Cortex of kidney (tissue), 1 donor: ENCODE measurements at places on chromosomes 6 and 20.

DNA sequence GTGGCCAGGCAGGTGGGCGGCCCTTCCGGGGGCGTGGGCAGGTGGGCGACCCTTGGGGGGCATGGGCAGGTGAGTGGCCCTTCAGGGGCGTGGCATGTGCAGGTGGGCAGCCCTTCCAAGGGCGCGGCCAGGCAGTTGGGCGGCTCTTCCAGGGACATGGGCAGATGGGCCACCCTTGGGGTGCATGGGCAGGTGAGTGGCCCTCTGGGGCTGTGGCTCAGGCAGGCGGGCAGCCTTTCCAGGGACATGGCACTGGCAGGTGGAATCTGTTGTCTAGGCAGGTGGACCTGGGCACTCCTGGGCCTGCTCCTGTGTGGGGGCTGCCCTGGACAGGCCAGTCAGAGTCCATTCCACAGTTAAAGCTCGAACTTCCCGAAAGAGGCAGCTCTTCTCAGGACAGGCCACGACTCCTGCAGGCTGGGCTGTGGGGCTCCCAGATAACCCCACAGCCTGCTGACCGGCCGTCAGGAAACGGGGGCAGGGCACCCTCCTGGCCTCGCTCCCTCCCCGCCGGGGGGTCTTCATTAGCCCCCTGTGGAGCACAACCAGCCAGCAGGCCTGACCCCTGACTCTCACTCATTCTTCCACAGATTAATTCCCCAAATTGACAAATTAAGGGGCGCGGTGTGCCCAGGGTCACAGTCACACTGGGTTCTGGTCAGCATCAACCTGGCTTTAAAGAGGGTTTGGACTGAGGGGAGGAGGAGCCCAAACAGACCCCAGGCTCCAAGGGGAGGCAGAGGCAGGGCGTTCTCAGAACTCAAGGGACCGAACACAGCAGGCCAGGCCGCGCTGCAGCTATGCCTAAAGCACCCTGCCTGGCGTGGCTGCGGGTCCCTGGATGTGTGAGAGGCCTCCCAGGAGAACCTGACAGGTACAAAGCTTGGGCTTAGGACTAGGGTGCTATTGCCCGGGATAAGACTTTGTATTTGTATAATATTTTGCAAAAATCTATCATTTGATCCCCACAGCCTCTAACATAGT is 130.0 kb downstream of the DLL1 start:
- DNase-seq = no peak

DNA sequence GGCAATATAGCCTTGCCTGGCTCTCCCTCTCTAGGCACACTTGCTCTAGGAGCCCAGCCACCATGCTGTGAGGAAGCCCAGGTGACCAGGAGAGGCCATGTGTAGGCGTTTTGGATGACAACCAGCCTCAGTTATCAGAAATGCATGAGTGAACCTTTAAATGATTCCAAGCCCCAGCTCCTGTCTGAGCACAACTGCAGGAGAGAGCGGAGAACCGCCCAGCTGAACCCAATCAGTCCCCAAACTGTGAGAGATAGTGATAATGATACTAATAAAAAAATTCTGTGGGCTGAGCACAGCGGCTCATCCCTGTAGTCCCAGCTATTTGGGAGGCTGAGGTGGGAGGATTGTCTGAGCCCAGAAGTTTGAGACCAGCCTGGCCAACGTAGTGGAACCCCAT is 83.8 kb upstream of the TOX2 start:
- no peak for DNase-seq

GRCh38 chr6:168232062-168232461 is 87.5 kb downstream of the DACT2 start:
- no peak for DNase-seq

DNA sequence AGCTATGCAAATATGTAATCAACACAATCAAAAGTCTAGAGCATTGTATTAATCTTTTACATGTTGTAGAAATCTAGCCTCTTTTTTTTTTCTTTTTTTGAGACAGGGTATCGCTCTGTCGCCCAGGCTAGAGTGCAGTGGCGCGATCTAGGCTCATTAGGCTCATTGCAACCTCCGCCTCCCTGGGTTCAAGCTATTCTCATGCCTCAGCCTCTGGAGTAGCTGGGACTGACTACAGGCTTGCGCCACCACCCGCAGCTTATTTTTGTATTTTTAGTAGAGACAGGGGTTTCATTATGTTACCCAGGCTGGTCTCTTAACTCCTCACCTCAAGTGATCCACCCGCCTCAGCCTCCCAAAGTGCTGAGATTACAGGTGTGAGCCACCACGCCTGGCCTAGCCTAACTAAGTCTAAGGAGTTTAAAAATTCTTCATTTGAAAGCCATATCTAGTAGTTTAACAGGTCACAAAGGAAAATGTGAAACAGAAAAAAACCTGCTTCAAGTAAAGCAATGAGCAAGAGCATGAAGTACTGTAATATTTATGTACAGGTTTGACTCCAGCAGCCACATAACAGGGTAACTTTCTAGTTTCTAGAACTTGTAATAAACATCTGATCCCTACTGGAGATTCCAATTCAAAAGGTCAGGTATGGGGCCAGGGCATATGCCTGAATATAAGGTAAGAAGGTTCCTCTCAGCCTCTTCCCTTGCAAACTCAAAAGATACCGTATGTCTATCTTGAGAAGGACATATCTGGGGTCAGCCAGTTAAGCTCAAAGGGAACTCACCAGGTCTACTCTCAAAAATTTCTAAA is 4.4 kb downstream of the CPNE1 start:
- no peak for DNase-seq

DNA sequence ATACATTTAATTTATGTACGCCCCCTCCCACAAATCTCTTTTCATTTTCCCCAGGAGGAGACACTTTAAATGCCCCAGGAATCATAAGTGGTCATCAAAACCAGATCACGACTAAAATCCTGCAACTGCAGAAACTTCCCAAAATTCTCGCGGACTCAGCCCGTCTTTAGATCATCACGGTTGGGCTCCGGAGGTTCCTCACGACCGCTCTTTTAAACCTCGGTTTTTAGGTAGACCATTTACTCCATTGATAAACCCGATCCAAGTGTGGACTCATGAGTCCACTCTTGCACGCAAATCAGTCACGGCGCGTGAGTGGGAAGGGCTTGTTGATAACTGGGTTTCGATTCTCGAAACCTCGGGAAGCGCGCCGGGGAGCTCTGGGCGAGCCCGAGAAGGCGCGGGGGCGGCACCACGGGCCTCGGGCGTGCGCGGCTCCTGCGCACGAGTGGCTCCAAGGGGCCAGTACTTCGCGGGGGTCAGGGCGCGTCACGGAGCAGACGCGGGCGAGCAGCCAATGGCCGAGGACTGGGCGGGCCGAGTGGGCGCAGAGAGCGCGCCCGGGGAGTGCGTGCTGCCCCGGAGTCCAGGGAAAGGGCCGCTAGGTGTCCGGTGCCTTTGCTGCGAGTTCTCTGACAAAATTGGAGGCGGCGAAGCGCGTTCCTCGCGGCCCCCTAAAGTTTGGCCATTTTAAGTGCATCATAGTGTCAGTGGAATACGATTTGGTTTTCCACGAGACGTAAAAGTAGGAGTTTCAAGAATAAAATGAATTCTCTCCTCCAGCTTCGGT is 635 bp upstream of the TENT5A start:
- peak; percentile 76 for DNase-seq

DNA sequence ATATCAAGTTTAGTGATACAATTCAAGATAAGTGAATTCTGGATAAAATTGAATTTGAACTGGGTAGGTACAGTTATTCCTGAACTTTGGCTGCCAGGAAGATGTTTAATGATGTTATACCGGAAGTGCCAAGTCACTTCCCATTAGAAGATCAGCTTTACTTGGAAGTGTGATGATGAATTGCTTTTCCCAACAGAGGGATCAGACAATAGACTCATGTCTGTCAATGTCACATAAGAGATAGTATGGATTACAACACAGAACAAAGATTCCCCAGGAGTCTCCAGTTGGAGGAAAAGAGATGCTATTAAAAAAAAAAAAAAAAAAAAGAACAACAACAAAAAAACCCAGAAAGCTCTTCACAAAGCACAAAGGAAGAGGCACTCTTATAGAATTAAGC is 497.9 kb upstream of the EPHA7 start:
- DNase-seq = no peak

- no peak for DNase-seq
Observed at GRCh38 chr20:32556312-32557184, 28.6 kb downstream of the NOL4L start.

DNA sequence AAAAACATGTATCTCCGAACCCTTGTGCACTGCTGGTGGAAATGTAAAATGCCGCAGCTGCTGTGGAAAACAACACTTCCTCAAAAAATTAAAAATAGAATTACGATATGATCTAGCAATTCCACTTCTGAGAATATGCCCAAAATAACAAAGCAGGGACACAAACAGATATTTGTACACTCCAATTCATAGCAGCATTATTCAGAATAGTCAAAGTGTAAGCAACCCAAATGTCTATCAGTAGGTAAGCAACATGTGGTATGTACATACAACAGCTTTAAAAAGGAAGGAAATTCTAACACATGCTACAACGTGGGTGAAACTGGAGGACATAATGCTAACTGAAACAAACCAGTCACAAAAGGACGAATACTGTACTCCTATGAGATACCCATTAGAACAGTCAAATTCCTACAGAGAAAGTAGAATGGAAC is 5.7 kb upstream of the RAB5IF start:
- no peak for DNase-seq

GRCh38 chr6:17998442-17998841 is 11.0 kb upstream of the KIF13A start:
- no peak for DNase-seq

DNA sequence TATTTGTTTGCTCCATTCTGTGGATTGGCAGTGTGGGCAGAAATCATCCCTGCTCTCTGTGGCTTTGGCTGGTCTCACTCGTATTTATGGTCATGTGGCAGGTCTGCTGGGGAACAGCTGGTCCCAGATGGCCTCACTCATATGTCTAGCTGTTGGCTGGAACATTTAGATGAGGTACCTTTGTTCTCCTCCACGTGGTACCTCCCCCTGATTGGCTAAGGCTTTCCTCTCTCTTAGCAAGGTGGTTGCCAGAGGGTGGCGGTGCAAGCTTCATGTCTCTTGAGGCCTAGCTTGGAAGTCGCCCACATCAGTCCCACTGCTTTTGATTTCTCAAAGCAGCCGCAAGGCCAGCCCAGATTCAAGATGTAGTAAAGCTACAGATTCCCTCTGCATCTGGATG is 348.5 kb upstream of the BTBD3 start:
- DNase-seq = no peak

DNA sequence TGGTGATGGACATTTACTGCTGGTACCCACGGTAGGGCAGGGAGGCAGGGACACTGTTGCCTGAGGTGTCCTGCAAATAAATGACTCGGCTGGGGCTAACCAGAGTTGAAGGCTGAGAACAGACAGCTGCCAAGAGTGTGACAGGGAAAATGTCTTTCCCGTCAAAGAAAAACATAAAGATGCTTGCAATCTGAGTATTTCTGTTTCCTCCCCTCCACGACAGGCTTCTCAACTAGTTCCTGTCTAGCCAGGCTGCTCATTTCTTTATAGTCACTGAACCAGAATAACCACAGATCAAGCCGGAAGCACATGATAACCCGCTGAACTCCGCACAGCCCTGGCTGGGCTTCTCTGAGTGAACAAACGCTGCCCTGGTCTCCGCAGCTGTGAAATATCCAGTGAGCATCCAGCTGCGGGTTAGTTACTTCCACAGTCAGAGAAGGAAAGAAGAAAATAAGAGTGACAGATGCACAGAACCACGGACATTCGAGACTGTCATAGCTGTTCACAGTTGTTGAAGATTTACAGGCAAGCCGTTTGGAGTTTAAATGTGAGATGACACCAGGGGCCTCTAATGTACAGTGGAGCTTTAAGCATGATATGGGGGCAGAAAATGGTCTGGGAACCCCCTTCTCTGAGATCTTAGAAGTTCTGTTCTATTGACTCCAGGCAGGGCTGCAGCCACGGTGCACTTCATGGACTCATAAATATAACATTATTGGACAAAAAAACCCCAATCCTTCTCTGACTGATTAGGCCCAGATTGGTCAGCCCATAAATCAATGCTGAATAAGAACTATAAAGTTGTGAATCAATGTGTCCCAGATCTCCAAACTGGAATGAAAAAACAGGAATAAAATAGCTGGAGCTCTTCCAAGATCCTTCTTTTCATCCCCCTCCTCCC is 299.9 kb upstream of the SUPT3H start:
- DNase-seq = no peak

GRCh38 chr6:12102350-12102749 is 90.2 kb downstream of the HIVEP1 start:
- no peak for DNase-seq

GRCh38 chr20:41733151-41733550 is 115.0 kb upstream of the CHD6 start:
- no peak for DNase-seq

- no peak for DNase-seq
Observed at GRCh38 chr20:62602550-62602949, 39.8 kb upstream of the SLCO4A1 start.

DNA sequence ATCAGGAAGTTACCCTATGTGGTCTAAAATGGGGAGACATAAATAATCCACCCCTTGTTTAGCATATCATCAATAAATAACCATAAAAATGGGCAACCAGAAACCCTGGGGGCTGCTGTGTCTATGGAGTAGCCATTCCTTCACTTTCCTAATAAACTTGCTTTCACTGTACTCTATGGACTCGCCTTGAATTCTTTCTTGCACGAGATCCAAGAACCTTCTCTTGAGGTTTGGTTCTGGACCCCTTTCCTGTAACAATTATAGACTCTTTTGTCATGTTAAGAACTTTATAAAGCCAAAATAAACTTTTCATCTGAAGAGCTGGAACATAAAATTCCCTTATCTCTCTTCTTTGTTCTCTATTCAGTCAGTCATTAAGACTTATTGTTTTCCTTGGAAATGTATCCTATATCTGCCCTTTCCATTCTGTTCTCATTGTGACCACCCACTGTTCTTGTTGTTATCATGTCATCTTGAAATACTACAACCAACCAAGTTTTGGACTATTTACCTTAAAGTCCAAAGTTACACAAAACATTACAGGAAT is 29.3 kb upstream of the ZBTB24 start:
- DNase-seq = no peak

- DNase-seq = no peak
Observed at GRCh38 chr6:93194480-93194879, 224.9 kb downstream of the EPHA7 start.

- no peak for DNase-seq
Observed at GRCh38 chr6:150194195-150194594, 51.4 kb downstream of the PPP1R14C start.

DNA sequence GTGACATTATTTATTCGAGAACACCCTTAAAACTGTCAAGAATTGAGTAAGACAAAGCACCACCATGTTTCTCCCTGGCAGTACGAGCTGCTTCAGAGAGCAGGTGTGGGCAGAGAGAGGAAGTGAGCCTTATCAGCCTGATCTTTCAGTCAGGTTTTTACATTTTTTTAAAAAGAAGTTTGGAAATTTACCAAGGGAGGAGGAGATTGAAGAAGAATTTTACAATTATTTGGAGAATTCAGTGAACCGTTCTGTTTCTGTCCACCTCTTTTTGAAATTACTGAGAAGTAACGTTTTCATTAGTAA is 75.5 kb downstream of the ZDHHC14 start:
- DNase-seq = no peak

- no peak for DNase-seq
Observed at GRCh38 chr20:38032585-38033329, 499 bp downstream of the TTI1 start.

GRCh38 chr6:56628105-56628504 is 14.6 kb downstream of the DST start:
- DNase-seq = no peak
